ENCODE measurements at places on chromosomes 7 and 10.

- no peak for DNase-seq
Measured at GRCh38 chr7:27410812-27411544, 168.4 kb downstream of the EVX1 start.

- no peak for DNase-seq
Measured at GRCh38 chr10:90344226-90344625, 513.6 kb downstream of the HTR7 start.

GRCh38 chr10:33386926-33387325 lies 52.5 kb upstream of the NRP1 start:
- no peak for DNase-seq

DNA sequence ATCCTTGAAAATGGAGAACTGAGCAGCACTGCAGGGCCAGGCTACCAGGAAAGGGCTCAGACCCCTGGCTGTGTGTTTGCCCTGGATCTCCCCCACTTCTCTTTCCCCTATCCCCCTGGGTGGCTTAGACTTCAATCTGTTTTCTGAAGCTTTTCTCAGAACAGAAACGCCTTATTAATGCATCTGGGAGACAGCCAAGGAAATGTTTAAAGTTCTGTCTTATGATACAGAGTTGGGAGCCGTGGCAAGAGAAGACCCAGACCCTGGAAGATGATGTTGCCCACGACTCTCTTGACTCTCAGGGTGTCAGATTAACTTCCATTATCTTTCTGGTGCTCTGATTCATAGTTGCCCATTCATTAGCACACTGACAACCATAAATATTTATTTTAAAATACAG lies 107.1 kb downstream of the EBLN1 start:
- no peak for DNase-seq

DNA sequence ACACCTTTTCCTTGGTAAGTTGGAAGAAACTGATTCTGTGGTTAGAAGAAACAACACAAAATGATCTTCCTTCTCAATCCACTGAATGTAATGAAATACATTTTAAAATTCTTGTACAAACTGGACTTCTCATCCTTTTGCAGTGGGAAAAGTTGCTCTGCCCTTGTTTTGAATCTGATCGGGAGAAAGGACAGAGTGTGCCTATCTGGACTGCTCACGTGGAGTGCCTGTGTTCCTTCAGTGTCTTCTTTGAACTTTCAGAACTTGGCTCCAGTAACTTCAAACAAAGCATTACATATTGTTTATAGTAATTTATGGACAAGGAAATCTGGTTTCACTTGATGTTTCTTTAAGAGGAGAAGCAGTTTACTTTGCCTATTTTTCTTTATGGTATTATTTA lies 17.1 kb downstream of the SLC26A3 start:
- no peak for DNase-seq

GRCh38 chr10:13887761-13888160 lies 301.0 kb downstream of the PRPF18 start:
- no peak for DNase-seq

- DNase-seq = no peak
Measured at GRCh38 chr10:58436071-58436470, 50.9 kb downstream of the TFAM start.

- DNase-seq = peak; percentile 77
Measured at GRCh38 chr7:5495581-5496375, 72.1 kb upstream of the TNRC18 start.

DNA sequence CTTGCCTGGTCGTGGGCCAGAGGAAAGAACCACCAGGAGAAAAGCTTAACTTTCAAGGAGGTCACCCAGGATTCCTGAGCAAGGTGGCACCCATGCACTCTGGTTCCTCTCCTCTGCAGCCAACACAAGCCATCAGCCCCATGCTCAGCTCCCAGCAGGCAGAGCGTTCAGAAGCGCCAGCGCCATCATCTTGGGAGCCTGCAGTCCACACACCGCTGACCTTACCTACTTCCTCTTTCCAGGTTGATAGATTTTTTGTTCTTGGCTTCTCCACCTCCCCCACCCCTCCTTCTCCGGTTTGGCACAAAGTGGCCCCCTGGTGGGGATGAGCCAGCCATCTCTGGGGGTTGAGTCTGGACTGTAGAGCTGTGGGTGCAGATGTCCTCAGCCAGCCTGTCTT lies 1.7 kb upstream of the WDR86 start:
- DNase-seq = no peak

- no peak for DNase-seq
Measured at GRCh38 chr10:29394321-29394932, 105.6 kb downstream of the LYZL1 start.

DNA sequence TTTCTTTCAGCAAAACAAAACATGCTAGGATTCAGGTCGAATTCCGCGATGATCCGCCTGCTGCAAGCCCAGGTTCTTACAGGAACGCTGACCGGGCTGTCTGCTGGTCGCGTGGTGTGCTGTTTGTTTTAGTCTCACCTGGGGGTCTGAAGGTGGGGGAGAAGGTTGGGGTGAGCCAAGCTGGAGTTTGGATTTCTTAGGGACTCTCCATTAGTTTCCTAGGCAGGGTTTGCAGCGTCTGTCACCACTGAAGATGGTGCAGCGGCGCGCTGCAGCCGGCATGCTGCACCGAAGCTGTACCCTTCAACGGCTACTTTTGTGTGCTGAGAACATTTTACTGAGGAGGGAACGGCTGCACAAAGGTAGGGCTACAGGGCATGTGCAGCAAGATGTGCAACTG lies 48.7 kb downstream of the GCC1 start:
- DNase-seq = no peak

DNA sequence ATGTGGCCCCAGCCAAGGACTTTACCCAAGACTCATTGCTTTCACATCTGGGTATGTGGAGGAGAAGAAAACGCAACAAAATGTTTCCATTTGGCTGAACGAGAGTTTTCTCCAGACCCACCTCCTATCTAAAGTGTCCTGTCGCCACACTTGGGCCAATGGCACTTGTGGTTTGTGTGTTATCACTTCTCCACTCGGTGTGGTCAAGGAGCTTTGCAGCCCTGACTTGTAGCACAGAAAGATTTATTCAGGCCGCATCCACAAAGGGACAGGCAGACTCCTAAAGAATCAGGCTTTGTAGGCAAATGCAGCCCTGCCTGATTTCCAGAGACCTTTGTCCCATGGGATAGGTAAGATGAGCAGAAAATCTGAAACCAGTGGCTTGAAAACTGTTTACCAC lies 12.8 kb upstream of the LRRC4 start:
- peak; percentile 26 for DNase-seq

DNA sequence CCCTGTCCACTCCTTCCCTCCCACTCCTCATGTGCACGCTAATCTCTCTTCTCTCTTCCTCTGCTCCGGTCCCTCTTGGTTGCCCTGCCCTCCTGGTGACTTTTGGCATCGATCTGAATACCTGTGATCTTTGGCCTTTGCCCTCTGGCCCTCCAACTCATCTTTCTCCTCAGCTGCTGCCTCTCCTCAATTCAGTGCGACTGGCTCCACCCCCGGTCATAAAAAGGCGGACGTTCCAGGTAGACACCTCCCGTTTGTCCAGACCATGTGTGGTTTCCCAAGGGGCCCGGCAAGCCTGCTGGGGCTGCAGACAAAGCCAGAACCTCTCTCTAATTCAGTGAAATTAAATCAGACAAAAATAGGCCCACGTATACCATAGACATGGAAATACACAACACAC lies 96.8 kb downstream of the COL13A1 start:
- no peak for DNase-seq
